Naive thymus-derived CD4-positive, alpha-beta T cell (primary cell): ENCODE measurements at places on chromosomes 3 and 15. TPM values are rescaled to one million over a fixed set of nuclear protein-coding genes. Genes with fewer than 3 reads are reported as not detected.

Gene KNG1
- not detected for total RNA-seq

Gene ZNF654
- 29.1 TPM for total RNA-seq

Gene FANCD2OS
- total RNA-seq = not detected

Gene COL6A5
- total RNA-seq = not detected

Gene MDFIC2
- total RNA-seq = not detected

Gene SV2B
- 0.16 TPM for total RNA-seq

Gene GOLGA8T
- total RNA-seq = not detected

Gene PLA2G4E
- not detected for total RNA-seq

Gene RBMS3
- 4.4 and 4.9 TPM in 2 replicates for total RNA-seq

Gene TRIM42
- total RNA-seq = not detected in 2 replicates

Gene TPRG1
- 3.7 TPM for total RNA-seq

Gene CALML4
- total RNA-seq = 4.9 TPM

Gene KCNMB2
- total RNA-seq = not detected in 2 replicates

Gene P3H2
- not detected for total RNA-seq

Gene DUOXA2
- not detected for total RNA-seq

Gene ABHD10
- 23.8 TPM for total RNA-seq

Gene CCK
- total RNA-seq = not detected

Gene CTDSPL
- total RNA-seq = 1.7 TPM

Gene FOXB1
- 0.12 TPM for total RNA-seq

Gene CADPS
- not detected for total RNA-seq

Gene PARP15
- total RNA-seq = 71.0 TPM

Gene PYGO1
- not detected for total RNA-seq
